ENCODE measurements at places on chromosomes 12 and 14. TPM values are rescaled to one million over a fixed set of nuclear protein-coding genes. Genes with fewer than 3 reads are reported as not detected.

The DLGAP5 gene
- 67.6 TPM for total RNA-seq

- DNase-seq = no peak
These were observed 369.1 kb downstream of the NPAS3 start for GRCh38 chr14:33307691-33308251.

DNA sequence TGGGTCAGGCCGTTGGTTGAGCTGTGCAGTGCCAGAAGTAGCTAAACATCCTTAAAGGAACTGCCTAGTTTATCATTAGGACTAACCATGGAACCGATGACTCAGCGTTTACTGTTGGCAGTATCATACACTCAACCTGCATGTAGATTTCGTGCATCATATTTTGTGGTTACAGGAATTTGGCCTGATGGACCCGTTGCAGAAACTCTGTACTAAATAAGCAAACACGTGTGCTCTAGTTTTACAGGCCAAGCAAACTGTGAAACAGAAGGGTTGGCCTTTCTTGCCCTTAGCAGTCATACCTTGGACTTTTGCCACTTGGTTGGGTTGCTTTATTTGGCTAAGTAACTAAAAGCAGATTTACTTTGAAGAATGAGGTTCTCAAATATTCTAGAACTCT lies 35.6 kb downstream of the DGLUCY start:
- no peak for DNase-seq

GRCh38 chr14:61076556-61076955 lies 95.5 kb downstream of the SLC38A6 start:
- DNase-seq = no peak

DNA sequence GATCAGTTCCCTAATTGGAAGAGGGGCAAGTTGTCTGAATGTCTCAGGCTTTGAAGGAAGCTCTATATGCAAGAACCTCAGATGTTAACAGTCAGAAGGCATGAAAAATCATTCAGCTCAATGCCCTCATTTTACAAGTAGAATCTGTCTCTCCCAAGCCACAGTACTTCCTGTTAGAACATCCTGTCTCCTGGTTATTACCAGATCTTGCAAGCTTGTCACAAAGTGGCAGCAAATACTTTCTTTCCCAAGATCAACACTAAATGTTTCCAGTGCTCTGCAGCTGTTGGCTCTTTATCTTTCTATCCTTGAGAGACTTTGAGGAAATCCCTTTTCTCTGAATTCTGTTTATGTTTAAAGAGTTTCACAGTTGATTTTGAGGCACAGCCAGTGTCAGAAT lies 235.5 kb downstream of the AKAP6 start:
- DNase-seq = peak; percentile 69

- peak; percentile 29 for DNase-seq
These were observed 253.1 kb upstream of the BTG1 start for GRCh38 chr12:92398565-92399309.
